ENCODE measurements at places on chromosomes 13 and 19.
A peak's percentile ranks its signal among the peaks of the same experiment; 100 is the strongest.

DNA sequence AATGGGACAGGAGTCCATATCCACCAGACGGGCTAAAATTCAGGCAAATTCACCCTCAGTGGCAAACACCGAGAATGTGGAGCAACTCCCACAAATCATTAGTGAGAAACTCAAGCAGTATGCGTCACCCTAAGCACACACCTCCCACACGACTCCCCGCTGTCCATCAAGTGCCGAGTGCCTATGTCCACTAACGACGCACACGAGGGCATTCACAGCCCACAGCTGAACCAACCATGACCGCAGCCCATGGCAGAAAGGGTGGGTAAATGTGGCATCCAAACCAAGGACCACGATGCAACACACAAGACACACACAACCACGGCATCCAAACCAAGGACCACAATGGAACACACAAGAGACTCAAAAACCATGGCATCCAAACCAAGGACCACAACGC lies 22.0 kb downstream of the MIER2 start:
- DNase-seq, result no peak

DNA sequence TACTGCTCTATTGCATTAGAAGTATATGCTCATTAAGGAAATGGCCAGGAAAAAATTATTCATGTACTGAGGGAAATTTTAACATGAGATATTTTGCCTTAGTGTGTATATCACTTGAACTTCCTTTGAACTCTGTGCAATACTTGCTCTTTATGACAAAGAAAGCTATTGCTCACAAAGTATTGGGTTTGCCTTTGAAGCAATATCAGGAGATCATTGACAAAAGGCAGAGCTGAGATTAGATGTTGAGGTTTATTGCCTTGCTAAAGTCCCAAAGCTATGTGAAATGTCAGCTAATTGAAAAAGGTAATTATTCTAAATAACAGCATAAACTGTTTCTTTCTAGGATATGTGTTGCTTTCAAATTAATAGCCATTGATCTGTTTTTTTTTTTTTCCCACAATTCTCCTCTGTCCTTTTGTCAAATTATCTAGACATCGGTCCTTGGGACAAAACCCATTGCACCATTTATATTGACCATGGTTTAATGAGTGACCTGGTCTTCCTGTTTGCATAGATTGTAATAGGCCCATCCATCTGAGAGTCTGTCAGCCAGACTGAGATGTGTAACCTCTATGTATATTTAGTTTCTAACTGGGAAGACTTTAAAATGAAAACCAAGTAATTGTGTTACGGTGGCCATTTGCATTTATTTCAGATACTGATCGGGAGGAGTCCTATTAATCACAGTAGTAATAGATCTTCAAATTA lies 752.7 kb upstream of the GPC6 start:
- no peak for DNase-seq

DNA sequence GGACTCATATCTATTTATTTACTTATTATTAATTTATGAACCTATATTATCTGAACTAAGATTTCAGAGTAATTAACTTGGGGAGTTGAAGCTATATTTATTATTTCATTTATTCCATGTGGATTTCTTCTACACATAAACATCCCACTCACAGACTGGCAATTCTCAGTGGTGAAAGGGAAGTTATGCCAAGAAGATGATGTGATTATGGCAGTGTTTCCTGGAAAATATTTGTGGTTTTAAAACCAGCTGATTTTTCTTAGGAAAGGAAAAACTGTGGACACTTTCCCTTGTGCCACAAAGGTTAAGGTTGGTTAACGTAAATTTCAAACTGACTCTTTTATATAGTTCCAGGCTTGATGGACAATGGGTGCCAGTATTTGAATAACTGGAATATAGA lies 513.1 kb downstream of the SLITRK6 start:
- no peak for DNase-seq

GRCh38 chr13:100753376-100753775 lies 78.8 kb upstream of the TMTC4 start:
- DNase-seq, result no peak

GRCh38 chr19:17767559-17767958 lies 16.3 kb downstream of the FCHO1 start:
- no peak for DNase-seq

GRCh38 chr13:33537026-33537425 lies 251.5 kb upstream of the STARD13 start:
- DNase-seq, result no peak

DNA sequence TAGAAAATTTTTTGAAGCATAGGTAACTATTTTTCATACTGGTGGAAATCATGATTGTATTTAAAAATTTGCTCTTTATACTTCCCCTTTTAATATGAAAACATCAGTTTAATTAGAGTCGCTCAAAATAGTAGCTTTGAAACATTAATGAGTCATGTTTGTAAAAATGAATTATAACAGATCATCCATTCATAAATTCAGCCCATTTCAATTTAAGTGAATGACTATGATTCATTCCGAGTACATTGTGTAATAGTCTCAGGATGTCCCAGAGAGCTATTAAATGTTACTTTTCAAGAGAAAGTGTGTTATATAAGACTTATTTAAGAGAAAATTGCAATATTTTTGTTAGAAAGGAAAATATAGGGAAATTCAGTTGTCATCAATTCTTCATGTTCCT lies 111.0 kb downstream of the FNDC3A start:
- DNase-seq, result no peak

DNA sequence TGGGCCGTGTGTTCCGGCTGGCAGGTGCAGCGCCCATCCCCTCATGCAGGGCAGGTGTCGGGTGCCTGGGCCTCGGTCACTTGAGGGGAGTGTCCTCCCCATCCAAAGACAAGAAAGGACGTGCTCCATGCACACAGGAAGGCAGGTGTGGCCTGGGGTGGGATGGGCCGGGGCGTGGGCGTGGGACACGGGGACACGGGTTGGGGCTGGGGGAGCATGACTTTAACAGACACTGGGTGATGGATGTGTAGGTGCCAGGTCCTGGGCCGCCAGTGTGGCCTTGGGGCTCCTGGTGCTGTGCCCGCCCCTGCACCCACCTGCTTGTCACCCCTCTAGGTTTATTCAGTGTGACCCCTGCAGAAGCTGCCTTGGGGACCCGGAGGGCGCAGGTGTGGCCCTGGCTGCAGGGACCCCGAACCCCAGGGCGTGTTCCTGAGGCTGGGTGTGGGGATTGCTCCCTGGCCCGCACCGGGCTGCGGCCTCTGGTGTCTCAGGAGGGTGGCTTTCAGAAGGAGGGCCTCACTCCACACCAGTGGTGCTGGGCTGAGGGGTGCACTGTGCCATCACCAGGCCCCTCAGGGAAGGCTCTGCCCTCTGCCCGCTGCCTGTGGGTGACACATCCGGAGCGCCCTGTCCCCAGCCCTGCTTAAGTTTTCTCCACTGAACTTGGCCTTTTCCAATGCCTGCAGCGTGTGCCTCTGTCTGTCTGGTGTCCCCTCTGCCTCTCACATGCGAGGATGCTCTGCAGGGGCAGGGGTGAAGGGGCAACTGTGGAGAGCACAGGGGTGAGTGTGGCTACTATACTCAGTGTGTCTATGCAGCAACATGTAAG lies 5.2 kb downstream of the TMEM255B start:
- no peak for DNase-seq

- no peak for DNase-seq
These were observed 13.5 kb downstream of the CRYL1 start for GRCh38 chr13:20512042-20512683.

GRCh38 chr19:45764945-45765701 lies 3.9 kb downstream of the SIX5 start:
- DNase-seq, result no peak

- DNase-seq, result no peak
These were observed 766.4 kb downstream of the UQCRFS1 start for GRCh38 chr19:28446511-28446910.

DNA sequence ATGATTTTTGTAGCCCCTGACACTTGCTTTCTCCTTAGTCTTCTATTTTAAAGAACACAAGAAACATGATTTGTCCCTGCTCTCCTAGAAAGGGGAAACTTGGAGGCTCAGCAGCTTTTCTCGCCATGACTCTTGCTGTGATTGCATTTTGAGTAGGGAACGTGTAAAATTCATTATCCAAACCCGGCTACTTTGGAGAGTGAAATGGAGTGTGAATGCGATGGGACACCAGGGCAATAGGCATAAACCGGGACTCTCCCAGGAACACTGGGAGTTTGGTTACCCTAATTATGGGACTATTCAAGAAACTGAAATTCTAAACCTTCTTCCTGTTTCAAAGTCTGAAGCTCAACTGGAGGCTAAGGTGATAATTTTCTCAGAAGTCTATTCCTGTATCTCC lies 181.7 kb upstream of the RFC3 start:
- no peak for DNase-seq

GRCh38 chr19:13783565-13784500 lies 9.6 kb downstream of the C19orf53 start:
- no peak for DNase-seq

- no peak for DNase-seq
These were observed 1152.9 kb downstream of the SLITRK1 start for GRCh38 chr13:82729401-82729800.

DNA sequence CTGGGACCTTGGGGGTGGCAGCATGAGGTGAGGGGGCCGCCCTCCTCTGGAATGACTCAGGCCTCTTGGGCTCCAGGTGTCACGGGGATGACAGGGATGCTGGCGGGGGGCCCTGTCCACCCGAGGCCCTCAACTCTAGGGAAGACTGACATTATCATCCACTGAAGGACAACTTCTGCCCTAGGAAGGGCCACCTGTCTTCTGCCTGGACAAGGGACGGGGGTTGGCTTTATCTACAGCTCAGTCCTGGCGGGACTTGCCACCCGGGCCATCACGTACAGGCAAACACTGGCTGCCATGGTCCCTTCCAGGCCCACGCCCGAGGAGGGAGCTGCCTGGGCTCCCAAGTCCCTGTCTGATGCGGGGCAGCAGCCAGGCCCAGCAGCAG lies 130.7 kb downstream of the STK24 start:
- DNase-seq, result no peak

- DNase-seq, result no peak
These were observed 333.4 kb downstream of the ITGBL1 start for GRCh38 chr13:101785858-101786257.

DNA sequence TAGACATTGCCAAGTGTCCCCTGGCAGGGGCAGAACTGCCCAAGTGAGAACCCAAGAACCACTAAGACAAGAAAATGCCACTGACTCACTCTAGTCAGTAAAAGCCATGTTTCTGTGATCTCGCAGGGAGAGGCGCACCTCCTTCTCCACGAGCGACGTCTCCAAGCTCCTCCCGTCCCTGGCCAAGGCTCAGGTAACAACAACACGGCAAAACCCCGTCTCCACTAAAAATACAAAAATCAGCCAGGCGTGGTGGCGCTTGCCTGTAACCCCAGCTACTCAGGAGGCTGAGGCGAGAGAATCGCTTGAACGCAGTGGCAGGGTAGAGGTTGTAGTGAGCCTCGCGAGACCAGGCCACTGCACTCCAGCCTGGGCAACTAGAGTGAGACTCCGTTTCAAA lies 17.5 kb upstream of the USE1 start:
- DNase-seq, result no peak

DNA sequence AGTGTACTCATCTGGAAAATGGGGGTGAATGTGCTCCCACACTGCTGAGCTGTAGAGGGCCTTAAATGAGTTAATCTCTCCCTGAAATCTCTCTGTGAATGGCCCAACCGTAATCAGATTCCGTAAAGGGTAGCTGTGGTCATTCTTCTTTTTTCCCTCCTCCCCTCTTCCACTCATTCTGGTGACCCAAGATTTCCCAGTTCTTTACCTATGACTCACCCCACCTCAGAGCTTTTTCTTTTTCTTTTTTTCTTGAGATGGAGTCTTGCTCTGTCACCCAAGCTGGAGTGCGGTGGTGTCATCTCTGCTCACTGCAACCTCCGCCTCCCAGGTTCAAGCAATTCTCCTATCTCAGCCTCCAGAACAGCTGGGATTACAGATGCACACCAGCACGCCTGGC lies 33.3 kb upstream of the MUC16 start:
- no peak for DNase-seq

DNA sequence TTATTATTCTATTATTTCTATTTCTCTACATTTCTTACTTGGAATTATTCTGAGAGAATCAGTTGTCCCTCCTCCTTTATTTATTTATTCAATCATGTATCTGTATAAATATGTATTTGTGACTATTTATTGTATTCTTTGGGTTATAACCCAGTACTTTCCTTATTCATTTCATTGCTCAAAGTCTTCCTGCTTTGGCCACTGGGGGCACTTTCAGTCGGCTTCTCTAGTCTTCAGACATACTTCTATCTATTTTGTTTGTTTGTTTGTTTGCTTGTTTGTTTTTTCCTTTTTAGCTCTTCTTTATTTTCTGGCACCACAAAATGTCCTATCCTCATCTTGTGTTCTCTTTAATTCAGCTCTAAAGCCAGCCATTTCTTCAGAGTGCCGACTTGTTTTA lies 260.4 kb downstream of the NALCN start:
- no peak for DNase-seq

DNA sequence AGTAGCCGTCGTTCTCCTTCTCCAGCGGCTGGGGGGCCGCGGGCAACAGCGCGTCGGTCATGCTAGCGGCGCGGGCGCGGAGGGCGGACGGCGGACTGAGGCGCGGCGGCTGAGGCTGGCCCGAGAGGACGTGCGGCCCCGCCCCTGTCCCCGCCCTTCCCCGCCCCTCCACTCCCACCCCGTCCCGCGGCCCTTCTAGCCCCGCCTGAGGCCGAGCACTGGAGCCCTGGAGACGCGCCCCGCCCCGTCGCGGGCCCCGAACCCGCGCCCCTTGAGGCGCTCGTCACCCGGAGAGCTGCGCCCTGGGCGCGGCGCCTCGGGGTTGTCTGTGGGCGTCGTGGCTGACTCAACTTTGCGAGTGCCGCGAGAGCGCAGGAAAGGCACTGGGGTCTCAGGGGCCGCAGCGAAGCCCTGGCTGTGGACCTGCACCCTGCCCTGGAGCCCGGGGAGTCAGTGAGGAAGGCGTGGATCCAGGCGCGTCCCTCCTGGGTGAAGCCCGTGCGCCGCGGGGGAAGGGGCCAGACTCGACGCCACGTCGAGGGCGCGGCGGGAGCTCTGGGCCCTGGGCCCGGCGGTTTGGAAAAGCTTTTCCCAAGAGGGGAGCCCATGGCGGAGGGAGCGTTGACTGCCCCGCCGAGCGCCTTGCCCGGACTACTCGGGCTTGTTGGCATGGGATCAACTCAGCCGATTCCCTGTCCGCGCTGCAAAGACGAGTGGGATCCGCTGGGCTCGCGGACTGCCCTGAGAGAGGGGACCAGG lies at the start of gene RHPN2:
RHPN2 (minus strand) TSS at position 97 of the 759 bp plus-strand sequence; CDS start at position 61, 36 bp downstream.
- peak; percentile 82 for DNase-seq

DNA sequence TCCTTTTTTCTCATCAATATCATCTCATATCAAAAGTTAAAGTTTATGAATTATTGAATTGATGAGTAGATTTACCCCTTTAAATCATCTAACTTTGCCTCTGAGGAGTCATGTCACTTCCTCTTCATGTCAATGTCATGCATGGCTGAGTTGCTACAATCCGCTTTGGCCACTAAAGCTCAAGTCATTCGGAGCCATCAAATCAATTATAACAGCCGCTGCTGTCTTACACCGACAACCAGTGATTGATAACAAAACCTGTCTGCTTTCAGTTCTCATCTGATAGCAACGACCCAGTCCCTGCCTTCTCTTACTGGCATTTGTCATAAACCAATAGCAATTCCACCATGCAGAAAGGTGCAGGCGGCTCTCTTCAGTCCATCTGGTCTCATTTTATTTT lies 429.3 kb downstream of the DIAPH3 start:
- peak; percentile 6 for DNase-seq

- DNase-seq, result no peak
These were observed 1.4 kb downstream of the CERS4 start for GRCh38 chr19:8210421-8211101.

All from GM12892 (cell line).